SHP77 (cell line): ENCODE measurements at places on chromosomes 12 and 14.

GRCh38 chr12:93733358-93733757, 56.2 kb downstream of the CRADD start:
- DNase-seq = no peak

DNA sequence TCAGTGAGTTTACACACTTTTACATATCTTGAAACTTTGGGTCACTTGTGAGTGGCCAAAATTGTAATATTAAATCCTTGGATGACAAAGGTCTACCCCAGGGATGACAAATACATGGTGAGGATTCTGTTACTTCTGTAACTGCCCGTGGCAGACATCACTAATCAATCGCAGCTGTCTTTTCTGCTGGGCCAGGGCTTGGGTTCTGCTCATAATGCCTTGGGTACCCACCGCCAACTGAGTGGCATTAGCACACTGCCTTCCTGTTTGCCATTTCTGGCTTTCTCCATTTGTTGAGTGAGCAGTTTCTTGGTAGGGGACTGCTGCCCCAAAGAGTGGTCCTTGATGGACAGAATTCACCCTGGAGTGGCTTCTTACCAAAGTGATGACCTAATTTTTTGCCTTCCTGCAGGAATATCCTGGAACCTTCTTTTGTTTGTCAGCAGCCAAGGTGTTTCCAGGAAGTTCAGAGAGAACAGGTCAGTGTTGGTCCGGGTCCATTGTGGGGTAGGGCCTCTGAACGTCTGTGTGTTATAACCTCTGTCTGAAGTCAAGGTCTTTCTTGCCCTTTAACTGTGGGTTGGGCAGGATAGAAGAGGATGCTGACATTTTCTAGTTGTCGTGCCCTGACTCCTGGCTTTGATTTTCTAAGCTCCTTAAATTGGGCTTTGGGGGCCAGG, 6.2 kb downstream of the TSPAN9 start:
- no peak for DNase-seq

DNA sequence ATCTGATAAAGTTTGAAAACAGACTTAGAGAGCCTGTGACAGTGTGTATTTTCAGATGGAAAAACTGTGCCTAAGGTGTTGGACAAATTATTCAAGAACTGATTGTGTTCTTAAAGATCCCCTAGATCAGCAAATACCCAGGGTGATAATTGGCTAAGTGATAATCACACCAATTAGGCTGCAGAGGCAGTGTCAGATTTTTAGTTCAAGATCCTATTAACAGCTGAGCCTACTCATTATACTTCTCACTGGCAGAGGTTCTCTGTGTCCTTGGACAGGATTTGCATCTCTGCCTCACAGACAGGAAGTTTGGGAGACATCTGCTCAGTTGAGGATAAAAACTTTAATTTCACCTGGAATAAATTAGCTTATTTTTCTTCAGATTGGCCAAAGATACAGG, 4.3 kb upstream of the FGD4 start:
- DNase-seq = no peak

DNA sequence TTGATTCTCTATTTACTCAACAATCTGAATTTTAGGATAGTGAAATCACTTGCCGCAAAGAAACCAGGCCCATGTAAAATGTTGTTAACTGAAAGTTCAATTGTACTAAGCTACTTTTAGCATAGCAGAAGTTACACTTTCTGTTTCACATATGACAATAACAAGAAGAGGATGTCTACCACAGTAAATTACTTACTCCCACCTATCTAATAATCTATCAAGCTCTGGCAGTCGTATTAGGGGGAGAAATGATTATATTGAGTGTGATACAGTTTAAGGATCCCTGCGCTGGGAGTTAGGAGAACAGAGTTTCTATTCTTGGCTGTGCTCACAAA, 66.5 kb upstream of the CAND1 start:
- no peak for DNase-seq

DNA sequence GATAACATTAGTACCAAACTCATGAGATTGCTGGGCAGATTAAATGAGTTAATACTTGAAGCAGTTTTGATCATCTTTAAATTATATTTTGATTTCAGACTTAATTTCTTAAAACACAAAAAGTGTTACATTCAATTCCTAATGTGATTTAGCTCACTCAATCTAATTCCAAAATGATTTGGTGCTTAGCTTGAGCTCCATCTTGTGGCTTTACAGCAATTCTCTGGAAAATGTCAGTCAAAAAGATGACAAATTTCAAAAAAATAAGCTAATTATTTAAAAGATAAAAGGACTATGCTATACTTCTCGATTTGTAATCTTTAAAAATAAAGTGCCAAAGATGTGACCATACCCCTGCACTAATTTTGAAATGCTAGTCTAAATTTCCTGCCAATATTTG, 10.1 kb downstream of the LLPH start:
- DNase-seq = no peak

GRCh38 chr12:72679147-72679757, 407.1 kb downstream of the TRHDE start:
- no peak for DNase-seq

GRCh38 chr12:104959335-104959841, 1.3 kb upstream of the SLC41A2 start:
- no peak for DNase-seq

DNA sequence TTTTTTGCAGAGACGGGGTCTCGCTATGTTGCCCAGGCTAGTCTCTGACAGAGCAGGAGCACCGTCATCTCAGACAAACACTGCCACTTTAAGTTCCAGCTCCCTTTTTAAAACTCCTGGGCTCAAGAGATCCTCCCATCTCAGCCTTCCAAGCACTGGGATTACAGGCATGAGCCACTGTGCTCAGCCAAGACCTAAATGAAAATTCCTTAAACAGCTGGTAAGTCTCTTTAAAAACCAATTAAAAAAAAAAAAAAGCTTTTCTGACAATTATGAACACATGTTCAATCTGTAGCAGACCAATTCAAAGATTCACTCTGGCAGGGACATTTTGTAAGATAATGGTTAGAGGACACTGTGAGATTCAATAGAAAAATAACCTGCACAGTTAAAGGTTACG, 77.8 kb downstream of the HECTD4 start:
- no peak for DNase-seq

DNA sequence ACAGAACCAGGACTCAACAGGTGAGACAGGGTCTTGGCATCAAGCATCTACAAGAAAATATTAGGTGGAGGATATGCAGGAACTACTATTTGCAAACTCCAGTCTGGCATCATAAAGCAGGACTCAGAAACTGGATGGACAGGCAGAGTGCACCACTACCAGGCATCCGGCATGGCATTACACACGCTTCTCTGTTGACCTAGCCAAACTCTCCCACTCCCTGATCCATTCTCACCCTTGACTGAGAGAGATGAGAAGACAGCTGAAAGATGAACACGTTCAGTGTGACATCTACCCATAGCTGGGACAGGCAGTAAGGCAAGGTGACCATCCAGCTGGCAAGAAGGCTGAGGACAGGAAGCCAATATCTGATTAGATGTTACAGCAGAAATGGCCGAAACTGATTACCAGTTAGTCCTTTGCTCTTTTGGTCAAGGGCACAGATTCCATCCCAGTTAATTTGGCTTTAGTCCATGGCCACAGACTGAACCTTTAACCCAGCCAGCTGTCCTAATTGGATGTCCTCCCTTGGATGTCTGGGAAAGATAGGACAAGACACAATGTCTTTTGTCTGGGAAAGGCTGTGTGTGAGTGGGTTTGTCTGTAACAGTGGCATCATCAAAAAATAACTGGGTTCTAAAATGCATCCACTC, 71.6 kb downstream of the BBS10 start:
- DNase-seq = no peak

GRCh38 chr14:21352587-21352986, 31.2 kb downstream of the SUPT16H start:
- no peak for DNase-seq

DNA sequence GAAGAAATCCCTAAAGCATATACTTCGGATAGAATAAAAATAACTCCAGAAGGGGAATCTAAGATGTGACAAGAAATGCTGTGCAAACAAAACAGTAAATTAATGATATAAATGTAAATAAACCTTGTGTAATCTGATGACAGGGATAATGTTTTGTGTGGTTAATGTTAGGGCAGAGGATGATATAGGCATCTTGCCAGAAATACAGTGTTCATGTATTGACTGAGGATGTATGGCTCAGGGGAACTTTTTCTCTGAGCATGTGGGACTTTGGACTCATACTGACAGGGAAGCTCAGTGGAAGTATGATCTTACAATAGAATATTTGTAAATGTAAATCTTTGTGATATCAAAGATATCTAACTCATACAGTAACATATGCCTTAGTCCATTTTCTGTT, 420.2 kb downstream of the TMTC2 start:
- DNase-seq = no peak

DNA sequence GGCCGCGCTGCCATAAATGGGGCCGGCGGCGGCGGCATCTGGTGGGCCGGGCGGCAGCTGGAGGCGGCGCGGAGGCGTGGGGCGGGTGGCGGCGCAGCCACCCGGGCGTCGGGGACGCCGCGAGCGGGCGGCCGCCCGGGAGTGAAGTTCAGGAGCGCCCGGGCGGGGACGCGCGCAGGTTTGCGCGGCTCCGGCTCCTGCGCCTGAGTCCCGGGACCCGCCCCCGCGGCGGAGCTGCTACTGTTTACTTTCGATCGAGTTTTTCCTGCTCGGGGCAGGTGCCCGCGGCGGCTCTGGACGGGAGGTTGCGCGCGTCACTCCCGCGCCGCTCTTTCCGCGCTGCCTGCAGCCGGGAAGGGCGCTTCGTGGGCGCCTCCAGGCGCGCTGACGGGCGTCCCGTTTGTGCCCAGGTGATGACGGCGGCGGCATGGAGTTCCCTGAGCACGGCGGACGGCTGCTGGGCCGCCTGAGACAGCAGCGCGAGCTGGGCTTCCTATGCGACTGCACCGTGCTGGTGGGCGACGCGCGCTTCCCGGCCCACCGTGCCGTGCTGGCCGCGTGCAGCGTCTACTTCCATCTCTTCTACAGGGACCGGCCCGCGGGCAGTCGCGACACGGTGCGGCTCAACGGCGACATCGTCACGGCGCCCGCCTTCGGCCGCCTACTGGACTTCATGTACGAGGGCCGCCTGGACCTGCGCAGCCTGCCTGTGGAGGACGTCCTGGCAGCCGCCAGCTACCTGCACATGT, at the start of gene ZBTB42:
Gene ZBTB42 (plus strand): TSS at position 331 of the 749 bp plus-strand sequence. CDS start 97 bp downstream, at position 428.
- DNase-seq = peak; percentile 39

GRCh38 chr12:120167529-120168095, 26.9 kb downstream of the GCN1 start:
- no peak for DNase-seq

DNA sequence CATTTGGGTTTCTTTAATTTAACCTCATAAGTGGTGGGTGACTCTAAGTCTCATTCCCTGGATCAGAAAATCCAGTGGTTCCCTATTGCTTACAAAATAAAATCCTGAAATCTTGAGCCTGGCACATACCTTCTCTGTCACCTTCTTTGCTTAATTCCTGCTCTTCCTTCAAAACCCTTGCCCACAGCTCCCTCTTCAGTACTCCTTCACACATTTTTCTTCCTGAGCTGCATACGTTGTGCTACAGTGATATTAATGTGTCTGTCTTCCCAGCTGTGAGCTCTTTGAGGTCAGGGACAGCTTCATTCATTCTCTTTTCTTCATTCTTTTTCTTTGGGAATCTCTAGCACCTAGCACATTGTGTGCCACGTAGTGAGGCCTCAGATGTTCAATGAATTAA, 9.5 kb downstream of the TSPAN11 start:
- no peak for DNase-seq

DNA sequence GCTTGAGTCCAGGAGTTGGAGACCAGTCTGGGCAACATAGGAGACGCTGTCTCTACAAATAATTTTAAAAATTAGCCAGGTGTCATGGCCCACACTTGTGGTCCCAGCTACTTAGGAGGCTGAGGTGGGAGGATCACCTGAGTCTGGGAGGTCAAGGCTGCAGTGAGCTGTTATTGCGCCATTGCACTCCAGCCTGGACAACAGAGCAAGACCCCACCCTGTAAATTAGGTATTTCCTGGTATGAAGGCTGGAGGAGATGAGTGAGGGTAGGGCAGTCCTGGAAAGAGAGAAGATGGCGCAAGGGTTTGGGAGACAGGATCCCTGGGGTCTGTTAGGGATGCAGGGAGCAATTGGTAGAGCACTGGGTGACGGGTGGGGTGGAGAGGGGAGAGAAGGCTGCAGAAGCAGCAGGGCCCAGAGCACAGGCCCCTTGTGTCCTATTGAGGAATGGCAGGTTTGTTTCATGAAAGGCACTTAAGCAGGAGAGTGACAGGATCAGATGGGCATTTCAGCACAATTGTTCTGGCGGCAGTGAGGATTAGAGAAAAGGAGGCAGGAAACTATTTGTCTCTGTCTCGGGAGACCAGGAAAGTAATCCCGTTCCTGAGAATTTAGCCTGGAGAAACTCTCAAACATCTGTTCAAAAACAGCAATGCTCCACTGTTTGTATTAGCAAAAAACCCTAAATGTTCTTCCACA, 47.2 kb upstream of the KTN1 start:
- DNase-seq = no peak

- DNase-seq = no peak
Observed at GRCh38 chr14:89720741-89721729, 233.5 kb downstream of the EFCAB11 start.

DNA sequence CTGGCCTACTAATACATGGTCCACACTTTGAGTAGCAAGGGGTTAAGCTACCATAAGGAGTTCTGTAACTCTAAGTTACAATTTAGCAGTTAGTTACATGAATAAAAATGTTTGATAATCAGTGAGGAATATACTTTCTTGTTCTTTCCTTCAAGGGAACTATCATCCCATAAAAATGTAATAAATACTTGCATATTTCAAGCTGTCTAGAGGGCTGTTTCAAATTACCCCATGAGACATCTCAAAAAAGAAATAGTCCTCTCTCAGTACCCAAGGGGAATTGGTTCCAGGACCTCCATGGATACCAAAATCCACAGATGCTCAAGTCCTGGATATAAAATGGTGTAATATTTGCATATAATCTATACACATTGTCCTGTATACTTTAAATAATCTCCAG, 48.7 kb upstream of the GNG2 start:
- no peak for DNase-seq

- no peak for DNase-seq
Observed at GRCh38 chr12:116537101-116537904, 21.9 kb upstream of the MAP1LC3B2 start.

- DNase-seq = no peak
Observed at GRCh38 chr14:54708982-54709381, 142.1 kb downstream of the SAMD4A start.

DNA sequence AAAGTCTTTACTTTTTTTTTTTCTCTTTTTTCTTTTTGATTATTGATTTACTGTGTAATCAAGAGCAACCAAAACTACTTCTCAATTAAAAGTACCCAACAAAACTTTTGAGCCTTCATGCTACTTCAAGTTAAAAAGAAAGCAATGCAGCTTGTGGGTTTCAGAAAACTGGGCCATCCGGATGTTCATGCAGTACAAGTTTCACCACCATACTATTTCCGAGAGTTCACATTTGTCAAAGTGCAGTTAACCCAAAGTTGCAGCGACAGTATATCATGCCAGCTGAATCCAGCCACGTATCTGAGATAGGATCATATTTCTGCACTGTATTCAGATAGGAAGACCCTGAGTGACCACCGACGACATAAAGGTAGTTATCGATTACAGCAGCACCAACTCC, 33.0 kb downstream of the KLHL28 start:
- no peak for DNase-seq

GRCh38 chr12:116939734-116940133, 29.0 kb downstream of the FBXW8 start:
- DNase-seq = no peak
